ENCODE measurements at places on chromosomes 1 and 21.

DNA sequence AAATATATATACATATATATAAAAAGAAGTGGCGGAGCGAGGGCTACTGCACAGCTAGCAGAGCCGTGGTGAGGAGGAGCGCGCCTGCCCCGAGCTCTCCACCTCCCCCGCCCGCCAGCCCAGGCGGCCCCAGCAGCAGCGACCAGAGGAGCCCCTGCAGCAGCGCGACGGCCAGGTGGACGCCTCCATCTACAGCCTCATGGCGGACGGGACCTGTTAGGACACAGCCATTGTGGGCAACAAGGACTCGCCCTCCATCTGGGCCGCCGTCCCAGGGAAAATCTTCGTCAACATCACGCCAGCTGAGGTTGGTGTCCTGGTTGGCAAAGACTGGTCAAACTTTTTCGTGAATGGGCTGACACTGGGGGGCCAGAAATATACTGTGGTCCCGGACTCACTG is 41.9 kb upstream of the REG4 start:
- DNase-seq: no peak

DNA sequence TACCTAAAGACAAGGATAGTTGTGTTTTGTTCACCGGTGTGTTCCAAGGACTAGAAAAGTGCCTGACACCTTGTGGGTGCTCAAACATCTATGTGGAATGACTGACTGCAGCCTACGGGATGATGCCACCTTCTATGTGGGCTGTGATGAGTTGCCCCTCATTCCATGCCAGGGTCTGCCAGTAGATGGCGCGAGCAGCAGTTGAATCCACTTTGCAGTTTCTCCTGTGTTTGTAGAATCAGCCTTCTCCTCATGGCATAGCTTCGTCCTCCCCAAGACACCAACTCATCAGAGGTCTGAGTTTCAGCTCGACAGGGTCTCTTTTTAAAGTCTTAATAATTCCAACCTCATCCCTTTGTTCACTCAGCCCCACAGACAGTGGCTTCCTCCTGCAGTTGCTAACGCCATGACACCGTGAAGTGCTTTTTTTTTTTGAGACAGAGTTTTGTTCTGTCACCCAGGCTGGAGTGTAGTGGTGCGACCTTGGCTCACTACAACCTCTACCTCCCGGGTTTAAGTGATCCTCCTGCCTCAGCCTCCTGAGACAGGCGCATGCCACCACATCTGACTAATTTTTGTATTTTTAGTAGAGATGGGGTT is 133.7 kb downstream of the CAPN8 start:
- no peak for DNase-seq

DNA sequence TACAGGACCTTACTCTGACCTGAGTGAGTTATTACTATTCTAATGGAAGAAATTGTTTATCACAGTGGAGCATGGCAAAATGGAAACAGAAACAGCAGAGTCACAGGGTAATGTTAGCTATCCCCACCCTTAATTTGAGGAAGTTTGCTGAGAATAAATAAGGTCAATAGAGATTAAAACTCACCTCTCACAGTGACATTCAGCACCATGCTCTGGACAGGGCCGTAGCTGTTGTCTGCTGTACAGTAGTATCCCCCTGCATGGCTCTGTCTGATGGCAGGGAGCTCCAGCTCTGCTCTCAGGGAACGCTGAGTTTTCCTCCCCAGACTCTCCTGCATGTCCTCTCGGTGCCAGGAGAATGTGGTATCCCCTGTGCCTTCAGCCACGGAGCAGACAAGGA is 11.9 kb downstream of the FCRL4 start:
- DNase-seq: no peak

DNA sequence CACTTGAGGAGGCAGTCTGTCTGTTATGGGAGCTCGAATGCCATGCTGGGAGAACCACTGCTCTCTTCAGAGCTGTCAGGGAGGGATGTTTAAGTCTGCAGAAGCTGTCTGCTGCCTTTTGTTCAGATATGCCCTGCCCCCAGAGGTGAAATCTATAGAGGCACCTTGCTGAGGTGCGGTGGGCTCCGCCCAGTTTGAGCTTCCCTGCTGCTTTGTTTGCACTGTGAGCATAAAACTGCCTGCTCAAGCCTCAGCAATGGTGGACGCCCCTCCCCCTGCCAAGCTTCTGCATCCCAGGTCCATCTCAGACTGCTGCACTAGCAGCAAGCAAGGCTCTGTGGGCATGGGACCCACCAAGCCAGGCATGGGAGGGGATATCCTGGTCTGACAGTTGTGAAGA is 247.5 kb downstream of the LMX1A start:
- no peak for DNase-seq

- no peak for DNase-seq
These were observed 771.6 kb upstream of the CXADR start for GRCh38 chr21:16741141-16741665.

- no peak for DNase-seq
These were observed 78.2 kb upstream of the F3 start for GRCh38 chr1:94619731-94620130.

DNA sequence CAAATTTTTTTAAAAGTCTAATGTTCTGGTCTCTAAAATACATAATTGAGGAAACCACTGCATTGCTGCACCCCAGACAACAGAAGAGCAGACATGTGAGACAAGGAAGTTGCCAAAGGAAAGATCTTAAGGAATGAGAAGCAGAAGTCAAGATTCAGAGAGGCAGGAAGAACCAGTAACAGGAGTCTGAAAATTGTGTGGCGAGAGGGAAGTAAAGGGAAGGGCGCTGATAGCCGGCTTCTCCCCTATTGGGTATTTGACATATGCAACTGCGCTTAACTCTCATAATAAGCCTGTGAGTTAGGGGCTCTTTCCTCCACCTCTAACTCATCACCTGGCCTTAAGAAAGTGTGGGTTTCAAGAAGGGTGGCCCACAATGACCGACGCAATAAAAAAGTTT is 21.9 kb upstream of the KIF14 start:
- DNase-seq: no peak

- DNase-seq: no peak
These were observed 247.3 kb downstream of the S1PR1 start for GRCh38 chr1:101483982-101484688.

DNA sequence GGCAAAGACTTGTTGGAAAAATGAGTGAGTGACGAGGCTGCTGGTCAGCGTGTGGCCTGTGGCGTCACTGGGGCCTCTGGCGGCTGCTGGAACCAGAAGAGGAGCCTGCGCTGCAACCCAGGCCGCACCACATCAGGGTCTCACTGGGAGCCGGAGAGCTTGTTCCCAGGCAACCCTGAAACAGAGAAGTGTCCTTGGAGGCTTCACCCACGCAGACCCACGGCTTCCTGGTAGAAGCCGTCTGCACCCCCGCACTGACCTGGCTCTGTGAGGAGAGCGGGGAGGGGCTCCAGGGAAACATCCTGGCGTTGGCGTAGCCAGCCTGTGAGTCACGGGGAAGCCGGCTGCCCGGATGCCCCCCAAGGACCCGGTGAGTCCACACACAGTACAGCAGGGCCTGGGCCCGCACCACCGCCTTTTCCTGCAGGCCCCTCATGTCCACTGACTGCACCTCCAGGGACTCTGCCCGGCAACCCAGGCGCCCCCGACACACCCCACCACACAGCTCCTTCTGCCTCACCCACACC is 57.4 kb downstream of the COL6A1 start:
- peak; percentile 85 for DNase-seq

- no peak for DNase-seq
These were observed 35.8 kb downstream of the FMO3 start for GRCh38 chr1:171126504-171126903.

DNA sequence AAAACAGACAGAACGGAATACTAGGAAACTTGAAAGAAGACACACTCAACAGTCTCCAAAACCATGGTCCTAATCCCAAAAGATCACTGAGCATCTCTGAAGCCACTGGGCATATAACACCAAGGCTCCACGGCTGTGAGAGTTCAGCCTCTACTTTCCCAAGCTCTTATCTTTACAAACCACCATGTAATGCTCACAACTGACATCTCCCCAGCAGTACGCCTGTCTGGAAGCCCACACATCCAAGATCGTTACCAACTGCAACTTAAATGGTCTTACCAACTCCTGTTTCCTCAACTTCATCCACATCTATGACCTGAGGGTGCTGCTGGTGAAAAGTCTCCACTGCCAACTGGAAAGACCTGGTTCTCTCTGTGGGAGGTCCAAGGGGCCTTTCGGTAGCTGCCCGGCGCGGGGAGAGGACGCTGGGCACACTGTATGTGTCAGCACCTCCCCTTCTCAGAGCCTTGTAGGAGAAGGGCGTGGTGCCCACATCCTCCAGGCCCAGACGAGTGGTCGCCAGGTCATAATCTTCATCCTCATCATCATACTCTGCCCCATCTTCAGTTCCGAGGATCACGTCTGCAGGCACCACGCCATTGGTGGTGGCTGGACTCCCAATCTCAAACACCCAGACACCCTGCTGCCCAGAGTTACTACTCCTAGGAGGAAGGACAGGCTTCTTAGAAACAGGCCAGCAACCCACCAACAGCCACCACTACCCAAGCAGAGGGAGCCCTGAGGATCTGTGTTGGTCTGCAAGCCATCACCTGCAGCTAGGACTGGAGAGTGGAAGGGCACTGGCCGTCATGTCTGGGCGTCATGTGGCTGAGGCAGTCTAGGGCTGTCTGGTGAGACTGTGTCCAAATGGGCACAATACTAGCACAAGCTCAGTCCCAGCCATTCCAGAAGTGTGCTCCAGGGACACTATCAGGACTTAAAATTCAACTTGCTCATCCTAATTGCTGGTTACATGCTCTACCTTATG is 23.0 kb downstream of the NID1 start:
- DNase-seq: no peak

DNA sequence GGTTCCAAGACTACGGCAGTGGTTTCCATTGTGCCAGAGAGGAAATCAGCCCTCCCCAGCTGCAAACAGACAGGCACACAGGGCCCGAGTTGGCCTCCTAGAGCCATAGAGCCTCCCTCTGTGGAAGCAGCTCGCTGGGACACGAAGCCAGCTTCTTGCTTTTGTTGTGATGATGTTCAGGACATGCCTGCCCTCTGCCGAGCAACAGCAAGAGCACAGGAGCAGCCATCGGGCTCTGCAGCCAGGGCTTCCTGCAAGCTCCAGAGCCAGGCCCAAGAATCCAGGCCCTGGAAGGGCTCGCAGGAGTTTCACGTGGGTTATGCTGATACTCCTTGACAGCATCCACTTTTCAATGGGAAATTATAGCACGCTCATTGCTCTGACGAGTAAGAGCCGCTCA is 18.5 kb downstream of the NPHP4 start:
- peak; percentile 45 for DNase-seq

GRCh38 chr1:5914676-5915365 is 77.4 kb downstream of the NPHP4 start:
- no peak for DNase-seq

- DNase-seq: no peak
These were observed 27.3 kb downstream of the SHCBP1L start for GRCh38 chr1:182925661-182926060.

- DNase-seq: no peak
These were observed 36.0 kb upstream of the GRIK1 start for GRCh38 chr21:29975776-29976175.

GRCh38 chr1:95582746-95583145 is 348.7 kb downstream of the RWDD3 start:
- DNase-seq: no peak

DNA sequence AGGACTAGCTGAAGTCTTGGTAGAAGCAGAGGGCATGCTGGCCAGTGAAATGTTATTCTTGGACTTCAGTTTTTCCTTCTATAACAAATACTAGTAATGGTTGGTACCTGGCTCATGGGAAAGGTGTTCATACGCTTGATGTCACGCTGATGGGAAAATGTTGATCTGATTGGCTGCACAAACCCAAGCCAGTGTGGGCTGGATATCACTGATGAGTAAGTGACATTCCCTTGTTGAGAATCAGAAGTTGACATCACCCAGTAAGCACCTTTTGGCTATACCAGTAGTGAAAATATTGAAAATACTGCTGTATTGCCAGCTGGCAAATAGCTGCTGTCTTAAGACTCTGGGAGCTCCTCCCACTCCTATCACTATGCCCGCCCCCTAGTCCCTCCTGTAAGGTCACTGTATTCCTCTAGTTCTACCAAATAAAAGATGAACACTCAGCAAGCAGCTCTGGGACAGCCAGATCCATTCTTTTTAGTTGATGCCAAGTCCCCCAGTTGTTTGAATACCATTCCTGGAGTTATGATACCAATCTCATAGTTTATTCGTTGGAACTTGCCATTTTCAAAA is 168.2 kb downstream of the GRIK1 start:
- DNase-seq: no peak
